ENCODE measurements at places on chromosomes 1 and 21.
A peak's percentile ranks its signal among the peaks of the same experiment; 100 is the strongest.

DNA sequence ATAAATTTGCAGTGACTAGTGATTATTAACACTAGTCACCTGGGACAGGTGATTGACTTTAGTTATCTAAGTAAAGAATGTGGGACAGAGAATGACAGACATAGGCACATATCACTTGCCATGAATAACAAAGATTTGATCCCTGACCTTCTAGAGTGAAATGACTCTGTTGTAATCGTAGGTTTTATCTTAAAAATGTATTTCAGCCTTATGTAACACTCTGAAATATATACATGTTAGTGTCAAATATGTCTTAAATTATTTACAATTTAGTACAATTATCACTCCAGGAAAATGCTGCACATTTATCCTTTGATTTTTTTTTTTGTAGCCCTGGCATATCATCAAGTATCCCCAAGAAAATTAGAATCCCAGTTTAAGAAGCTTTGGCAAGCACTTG lies 186.4 kb upstream of the PTGFR start:
- DNase-seq, result no peak

- DNase-seq, result no peak
Observed at GRCh38 chr1:77065693-77066342, 153.4 kb downstream of the PIGK start.

- DNase-seq, result no peak
Observed at GRCh38 chr1:180888870-180889269, 23.8 kb upstream of the KIAA1614 start.

DNA sequence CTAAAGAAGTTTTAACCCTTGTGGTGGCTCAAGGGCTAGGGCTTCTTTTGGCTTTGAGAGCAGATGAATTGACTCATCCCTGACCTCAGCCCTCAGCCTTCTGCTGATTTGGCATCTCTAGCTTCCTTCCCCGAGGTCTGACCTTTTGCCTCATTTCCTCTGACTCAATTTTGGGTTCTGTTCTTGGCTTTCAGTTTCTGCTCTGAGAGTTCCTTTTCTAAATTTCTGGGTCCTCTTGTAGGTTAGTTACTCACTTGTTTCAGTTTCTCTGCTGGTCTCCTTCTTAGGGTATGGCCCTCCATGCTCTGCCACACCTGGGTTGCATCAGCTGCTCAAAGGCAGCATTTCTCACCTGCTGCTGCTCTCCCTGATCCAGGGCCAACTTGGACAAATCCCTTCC lies 19.4 kb downstream of the PDE4B start:
- DNase-seq, result peak; percentile 92

GRCh38 chr21:26405735-26406361 lies 167.2 kb downstream of the CYYR1 start:
- DNase-seq, result peak; percentile 73

DNA sequence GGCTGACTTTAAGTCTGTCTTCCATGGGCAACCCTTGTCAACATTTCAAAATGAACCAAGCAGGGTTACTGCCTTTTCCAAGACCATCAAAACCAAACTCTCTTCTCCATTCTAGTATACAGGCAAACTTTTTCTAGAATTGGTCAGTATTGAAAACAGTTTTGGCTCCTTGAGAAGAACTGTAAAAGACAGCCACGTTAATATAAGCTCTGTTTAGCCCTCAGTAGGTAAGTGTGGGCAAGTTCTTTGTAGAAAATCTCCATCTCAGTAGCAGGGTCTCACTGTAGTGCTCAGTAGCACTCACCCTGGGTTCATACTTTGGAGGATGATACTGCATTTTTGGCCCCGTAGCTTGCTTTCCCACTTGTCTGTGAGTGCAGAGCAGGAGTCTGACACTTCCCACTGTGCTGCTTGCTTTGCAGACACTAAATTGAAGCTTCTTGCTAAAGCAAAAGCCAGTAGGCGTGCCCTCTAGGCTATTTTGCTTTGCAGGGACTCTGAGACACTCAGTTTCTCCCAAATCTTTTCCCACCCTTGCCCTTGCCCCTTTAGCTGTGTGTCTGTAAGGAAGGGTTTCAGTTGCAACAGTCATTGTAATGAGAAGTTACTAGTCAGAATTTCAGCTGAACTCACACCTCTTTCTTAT lies 34.3 kb upstream of the CACYBP start:
- DNase-seq, result peak; percentile 79

GRCh38 chr1:96365596-96366390 lies 355.8 kb upstream of the PTBP2 start:
- DNase-seq, result no peak

DNA sequence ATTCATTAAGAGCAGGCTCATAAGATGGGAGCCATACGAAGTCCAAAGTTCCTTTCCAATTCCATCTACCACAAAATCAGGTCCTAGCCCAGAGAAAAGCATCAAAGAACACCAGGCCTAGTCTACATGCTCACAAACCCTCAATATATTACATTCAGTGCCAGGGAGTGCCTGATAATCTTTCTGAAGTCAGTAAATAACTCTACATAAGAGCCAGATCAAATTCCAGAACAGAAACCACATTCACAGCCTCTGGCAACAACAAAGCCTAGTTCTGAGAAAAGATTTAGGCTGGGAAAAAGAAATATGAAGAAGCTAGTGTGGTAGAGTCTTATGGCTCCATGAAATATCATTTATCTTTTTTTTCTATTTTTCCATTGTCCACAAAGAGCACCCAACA lies 40.5 kb upstream of the RBBP5 start:
- DNase-seq, result peak; percentile 31

DNA sequence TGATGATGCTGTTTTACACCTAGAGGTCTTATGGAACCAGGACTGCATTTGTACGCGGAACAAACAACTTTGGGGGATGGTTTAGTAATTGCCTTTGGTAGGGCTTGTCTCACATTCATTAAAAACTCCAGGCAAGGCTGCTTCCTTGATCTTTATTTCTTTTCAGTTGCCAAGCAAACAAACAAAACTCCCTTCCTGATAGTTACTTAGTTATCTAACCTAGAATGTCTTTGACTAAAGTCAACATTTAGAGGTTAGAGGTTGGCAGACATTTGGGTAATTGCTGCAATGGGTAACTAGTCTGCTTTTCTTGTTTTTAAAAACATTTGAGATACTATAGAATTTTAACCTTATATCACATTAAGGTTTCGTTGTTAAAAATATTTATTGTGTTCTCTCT lies 500.9 kb upstream of the PTBP2 start:
- no peak for DNase-seq

- DNase-seq, result no peak
Observed at GRCh38 chr21:33881689-33882440, 33.7 kb downstream of the ATP5PO start.

- DNase-seq, result no peak
Observed at GRCh38 chr1:185861630-185862029, 127.4 kb downstream of the HMCN1 start.

All from OCI-M1 (cell line).